ELR (cell line): ENCODE measurements at places on chromosomes 7 and 10.

DNA sequence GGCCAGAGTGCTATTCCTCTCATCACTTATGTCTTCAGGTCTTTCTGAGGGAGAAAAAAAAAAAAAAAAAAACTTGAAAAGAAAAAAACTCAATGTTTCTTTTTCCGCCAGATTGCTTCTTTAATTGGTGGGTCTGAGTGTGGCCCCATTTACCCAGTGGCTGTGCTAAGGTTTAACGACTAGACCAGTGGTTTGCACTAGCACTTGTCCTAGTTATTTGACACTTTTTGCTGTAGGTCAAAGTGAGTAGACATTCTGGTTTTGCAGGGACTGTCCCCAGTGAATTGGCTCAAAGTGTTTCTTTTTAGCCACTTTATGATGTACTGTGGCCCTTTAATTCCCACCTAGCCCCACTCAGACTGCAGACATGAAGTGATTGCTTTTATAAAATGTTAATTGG lies 273.3 kb downstream of the PTEN start:
- DNase-seq = no peak

DNA sequence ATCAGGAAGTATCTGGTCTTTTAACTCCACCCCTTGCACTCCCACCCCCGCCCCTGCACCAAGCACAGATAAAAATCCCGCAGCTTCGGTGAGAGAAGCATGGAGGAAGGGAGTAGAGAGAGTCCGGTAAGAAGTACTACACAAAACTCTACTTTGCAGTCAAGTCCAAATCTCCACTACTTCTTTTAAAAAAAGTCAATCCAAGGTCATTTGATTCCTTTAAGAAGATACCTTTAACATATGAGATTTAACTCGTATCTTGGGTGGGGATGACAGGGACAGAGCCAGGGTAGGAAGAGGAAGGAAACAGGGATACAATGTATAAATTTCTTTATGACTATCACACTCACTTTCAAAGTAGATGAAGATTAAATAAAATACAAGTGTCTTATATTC lies 132.1 kb downstream of the NRBF2 start:
- peak; percentile 77 for DNase-seq

GRCh38 chr10:73744664-73744975 lies 448 bp downstream of the SEC24C start:
- DNase-seq = peak; percentile 80

DNA sequence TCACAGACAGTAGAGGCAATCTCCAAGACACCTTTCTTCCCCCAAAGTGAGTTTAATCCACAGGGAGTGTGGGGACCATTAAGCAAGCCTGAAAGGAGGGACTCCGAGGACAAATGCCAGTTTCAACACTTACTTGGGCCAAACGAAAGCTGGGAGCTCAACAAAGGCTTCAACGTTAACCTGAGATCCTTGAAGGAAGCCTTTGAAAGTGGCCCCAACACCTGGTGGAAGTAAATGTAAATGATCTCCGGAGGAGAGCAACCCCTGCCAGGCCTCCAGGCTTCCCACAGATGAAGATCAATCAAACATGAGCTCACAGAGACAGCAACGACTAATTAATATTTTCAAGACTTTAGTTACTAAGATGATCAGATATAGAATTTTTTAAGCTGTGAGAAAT lies 103.8 kb downstream of the PIP4K2A start:
- no peak for DNase-seq

DNA sequence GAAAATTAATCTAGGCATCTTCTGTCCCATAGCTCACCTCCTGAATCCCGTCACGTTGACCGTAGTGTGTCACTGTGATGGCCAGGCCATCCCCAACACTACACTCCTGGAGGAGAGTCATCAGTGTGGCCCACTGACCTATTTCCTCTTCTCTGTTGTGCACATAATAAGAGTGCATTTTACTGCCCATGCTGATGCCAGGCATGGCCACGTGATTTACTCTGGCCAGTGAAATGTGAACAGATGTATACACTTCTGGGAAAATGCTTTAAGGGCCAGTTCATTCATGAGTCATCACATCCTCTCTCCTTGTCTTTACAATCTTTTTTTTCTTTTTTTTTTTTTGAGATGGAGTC lies 101.9 kb upstream of the PIP4K2A start:
- peak; percentile 98 for DNase-seq

- DNase-seq = no peak
These were observed 252.2 kb downstream of the WDR37 start for GRCh38 chr10:1308173-1308961.

- no peak for DNase-seq
These were observed 165.4 kb downstream of the ST7 start for GRCh38 chr7:117118579-117119180.

DNA sequence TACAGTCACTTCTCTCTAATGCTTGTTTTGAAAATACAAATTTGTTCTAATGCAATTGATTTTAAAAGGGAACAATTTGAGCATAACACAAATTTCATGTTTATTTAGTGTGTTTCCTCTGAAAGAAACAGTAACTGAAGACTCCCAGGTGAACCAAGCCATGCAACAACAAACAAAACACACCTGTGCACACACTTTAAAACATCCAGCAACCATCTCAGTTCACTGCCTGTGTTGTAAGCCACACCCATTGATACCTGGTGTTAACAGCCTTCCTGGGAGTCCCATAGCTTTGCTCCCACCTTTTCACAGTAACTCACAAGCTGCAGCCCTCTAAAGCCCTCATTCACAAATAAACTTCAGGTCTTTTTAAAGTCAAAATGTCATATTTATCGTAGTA lies 89.3 kb downstream of the DOCK4 start:
- DNase-seq = no peak

- no peak for DNase-seq
These were observed 49.8 kb downstream of the LMBR1 start for GRCh38 chr7:156843157-156843556.

GRCh38 chr10:117677890-117678500 lies 135.4 kb downstream of the EMX2 start:
- DNase-seq = peak; percentile 41

GRCh38 chr10:52423369-52423768 lies 109.3 kb downstream of the DKK1 start:
- peak; percentile 22 for DNase-seq

GRCh38 chr10:124066781-124067714 lies 26.4 kb downstream of the CHST15 start:
- no peak for DNase-seq

DNA sequence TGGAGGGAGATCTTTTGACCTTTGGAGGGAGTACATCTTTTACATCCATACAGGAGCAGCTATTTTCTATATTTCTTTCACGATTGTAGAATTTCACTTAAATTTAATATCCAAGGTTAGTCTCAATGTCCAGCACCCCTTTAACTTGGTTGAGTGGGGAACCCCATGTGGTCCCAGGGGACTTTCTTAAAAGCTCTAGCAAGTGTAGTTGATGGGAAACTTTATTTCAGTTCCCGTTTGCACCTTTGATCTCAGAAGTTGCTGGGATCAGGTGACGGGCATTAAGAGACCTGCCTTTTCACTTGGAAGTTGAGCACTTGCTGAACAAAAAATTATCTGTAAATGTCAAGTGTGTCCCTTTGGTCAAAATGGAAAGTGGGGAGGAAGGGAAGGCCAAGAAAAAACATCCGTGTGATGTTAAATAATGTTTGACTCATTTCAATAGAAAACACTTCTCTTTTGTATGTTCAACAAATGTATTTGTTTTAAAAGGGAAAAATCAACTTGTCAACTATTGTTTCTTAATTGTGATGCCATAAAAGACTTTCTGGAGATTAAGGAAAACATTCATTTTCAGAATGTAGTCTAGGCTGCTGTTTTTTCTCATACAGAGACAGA lies 370.1 kb upstream of the GALNT17 start:
- DNase-seq = no peak

DNA sequence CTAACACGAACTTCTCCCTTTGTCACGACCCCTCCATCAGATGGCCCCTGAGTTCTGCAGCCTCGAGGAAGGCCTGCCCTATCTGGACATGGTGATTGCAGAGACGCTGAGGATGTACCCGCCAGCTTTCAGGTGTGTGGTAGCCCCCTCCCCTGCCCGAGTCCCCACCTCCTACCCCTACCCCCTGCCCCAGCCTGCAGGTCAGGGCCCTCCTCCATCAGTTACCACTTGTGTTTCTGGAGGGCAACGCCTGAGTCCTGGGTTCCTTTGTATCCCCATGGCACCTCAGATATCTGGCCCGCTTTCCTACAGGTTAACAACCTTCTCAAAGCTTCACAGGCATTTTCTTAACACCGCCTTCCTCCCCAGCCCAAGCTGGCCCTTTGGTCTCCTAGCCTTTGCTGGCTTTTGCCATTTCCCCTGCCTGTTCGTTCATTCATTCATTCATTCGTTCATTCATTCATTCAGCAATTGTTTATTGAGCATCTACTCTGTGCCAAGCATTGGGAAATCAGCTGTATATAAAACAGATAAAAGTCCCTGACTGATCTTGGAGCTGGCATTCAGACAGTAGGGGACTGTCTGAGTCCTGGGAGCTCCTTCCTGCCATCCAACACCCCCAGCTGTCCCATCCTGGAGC lies 55.6 kb downstream of the PARP12 start:
- no peak for DNase-seq

DNA sequence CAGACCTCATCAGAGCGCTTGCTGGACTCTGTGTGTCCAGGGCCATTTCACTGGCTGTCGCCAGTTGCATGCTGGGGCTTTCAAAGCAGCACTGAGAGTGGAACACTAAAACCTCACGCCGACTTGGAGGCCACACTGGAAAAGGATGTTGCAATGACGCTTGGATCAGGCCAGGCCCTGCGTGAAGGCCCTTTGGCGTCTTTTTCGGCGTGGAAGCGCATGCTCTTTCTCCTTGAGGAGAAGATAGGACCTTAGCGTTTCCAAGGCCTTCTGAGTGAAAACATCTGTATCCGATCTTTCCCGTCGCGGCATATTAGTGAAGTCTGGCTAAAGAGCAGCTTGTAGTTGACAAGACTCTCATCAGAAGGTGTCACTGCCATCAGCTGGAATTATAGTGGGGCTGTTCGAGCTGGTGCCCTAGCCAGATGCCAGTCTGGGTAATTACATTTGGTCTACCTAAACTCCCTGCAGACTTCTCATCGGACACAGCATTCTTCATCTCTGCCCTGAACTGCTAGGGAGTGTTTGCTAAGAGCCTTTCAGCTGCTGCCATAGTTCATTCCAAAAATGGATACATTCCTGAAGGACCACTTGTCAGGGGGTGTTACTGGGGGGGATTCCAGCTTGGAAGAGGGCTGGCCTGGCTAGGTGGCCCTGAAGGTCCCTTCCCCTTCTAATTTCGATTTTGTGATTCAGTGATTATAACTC lies 167.7 kb upstream of the TCF7L2 start:
- no peak for DNase-seq

GRCh38 chr7:107486041-107486440 lies 16.2 kb downstream of the GPR22 start:
- no peak for DNase-seq

DNA sequence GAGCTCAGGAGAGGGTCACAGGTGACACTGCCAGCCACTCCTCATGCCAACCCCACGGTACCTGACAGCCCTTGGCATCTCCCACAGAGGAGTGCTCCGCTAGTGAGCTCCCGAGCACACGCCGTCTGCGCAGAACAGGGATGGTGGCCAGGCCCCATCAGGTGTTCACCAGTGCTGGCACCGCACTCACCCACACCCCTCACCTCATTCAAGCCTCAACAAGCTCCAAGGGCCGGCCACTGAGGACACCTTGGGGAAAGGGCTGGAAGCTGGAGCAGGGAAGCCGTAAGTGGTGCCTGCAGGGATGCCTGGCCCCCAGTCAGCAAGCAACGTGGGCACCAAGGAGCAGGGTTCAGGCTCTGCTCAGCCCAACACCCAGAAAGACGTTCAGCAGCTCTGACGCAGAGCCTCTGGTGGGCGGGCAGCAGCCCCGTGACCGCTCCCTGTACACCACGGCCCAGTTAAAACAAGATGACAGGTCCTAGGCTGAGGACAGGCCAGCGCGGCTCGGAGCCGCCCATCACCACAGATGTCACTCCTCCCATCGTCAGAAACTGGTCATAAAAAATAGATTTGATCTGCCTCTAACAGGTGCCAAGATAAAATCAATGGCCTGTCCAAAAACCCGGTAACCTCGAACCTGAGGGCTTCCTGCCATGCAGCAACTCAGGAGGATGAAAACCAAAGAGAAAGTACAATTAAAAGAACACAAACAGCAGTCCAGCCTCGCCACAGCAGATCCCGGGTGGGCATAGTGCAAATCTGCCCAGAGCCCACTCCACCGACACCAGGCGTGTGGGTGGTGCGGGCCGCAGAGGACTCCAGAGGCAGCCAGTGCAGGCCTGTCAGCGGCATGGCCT lies 275.9 kb downstream of the MAD1L1 start:
- DNase-seq = no peak

DNA sequence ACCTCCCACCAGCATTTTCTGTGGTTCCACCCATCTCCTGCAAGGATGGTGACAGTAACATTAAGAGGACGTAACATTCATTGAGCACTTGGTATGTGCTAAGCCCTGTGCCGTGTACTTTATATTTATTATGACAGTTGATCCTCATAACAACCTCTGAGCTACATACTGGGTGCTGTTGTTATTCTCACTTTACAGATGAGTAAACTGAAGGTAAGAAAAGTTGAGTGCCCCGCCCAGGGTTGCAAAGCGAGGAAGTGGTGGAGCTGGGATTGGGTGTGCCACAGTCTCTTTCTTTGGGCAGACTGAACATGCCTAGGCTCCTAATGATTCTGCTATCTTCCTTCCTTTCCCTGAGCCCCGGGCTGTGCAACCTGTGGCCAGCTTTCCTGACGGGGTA lies 107.4 kb downstream of the SH3PXD2A start:
- DNase-seq = no peak

- no peak for DNase-seq
These were observed 456.7 kb upstream of the FOXK1 start for GRCh38 chr7:4225361-4225771.

DNA sequence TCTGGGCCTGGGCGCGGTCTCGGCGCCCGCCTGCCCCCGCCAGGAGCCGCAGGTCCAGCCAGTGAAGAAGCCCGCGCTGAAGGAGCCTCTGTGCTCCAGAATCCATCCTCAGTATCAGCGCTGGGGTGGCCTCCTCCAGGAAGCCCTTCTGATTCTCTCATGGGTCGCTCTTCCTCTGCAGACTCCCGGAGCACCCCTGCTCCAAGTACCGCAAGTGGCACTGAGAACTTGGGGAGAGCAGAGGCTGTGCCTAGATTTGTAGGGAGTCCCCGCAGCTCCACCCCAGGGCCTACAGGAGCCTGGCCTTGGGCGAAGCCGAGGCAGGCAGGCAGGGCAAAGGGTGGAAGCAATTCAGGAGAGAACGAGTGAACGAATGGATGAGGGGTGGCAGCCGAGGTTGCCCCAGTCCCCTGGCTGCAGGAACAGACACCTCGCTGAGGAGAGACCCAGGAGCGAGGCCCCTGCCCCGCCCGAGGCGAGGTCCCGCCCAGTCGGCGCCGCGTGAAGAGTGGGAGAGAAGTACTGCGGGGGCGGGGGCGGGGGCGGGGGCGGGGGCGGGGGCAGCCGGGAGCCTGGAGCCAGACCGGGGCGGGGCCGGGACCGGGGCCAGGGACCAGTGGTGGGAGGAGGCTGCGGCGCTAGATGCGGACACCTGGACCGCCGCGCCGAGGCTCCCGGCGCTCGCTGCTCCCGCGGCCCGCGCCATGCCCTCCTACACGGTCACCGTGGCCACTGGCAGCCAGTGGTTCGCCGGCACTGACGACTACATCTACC lies at the start of gene ALOX5:
ALOX5 (plus strand) TSS at position 641 of the 774 bp plus-strand sequence; CDS start at position 705, 64 bp downstream.
- no peak for DNase-seq

GRCh38 chr7:144659211-144659610 lies 176.6 kb downstream of the TPK1 start:
- no peak for DNase-seq
